ENCODE measurements at places on chromosomes 16 and 17. TPM values are rescaled to one million over a fixed set of nuclear protein-coding genes. Genes with fewer than 3 reads are reported as not detected.
A peak's percentile ranks its signal among the peaks of the same experiment; 100 is the strongest.

DNA sequence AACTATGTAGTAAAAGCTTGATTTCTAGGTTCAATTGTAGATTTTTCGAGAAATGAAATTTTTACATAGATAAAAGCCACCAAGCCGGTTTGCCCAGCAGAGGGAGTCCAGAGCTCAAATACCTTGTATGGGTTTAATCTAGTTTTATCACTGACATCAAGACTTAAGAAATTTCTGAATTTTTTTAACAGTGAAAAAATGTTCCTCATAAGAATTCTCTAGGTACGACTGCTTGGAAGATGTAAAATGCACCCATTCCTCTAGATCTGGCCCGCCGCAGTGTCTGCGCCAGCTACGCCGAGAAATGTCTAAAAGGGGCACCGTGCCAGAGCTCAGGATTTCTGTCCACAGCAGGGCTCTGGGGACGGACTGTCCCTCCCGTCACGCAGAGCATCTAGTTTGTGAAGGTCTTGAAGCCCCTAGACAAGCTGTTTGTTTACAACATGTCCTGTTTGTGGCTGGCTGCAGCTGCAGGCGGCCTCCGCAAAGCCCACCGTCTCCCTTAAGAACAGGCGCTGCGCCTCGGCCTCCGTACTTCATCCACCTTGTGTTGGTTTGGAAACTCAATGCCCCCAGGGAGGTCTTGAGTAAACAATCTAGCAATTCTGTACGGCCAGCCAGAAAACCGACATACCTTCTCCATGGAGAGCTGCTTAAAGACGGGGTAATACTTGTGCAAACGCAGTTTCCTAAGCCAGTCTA is 24.8 kb downstream of the MAP1LC3B start:
- DNase-seq = peak; percentile 55

DNA sequence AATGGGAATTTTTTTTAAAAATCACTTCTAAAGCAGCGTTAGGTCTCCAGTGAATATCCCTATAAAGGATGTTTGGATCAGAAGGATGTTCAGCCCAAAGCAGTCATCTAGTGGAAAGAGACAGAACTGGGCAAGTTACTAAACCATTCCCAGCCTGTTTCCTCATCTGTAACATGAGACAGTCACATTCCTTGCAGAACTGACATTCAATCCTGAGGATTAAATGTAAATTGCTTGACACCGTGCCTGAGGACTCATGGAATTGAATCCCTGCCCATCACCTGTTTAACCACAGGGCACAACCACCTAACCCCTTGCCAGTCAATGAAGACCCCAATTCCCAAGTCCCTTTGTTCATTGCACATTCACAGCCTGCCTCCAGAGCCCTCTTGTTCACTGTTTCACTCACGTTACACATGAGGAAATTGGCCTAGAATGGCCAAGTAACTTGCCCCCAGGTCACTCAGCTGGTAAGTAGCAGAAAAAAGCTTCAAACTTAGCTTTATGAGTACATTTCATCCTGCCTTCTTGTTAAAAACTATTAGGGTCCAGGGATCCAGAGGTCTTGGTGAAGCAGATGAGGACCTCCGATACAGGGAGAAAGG is 1.4 kb downstream of the CMTM2 start:
- no peak for DNase-seq

DNA sequence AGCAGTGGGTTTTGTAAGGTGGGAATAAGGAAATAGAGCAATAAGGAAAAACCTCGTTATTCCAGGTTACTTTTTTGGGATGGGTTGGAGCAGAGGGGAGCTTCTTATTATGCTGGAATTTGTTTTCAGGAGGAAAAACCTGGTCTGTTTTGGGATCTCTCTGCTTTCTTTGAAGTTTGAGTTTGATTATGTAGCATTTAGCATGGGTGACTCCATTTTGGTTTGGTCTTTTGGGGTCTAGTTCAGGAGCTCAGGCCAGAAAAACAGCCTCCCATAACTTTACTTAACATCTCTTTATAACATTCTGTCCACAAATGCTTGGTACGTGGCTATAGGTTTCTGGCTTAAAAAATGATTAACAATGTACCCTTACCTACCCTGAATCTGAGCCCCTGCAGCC is 8.5 kb upstream of the ZG16 start:
- no peak for DNase-seq

GRCh38 chr16:2223942-2224486 is 623 bp downstream of the E4F1 start:
- DNase-seq = peak; percentile 61

DNA sequence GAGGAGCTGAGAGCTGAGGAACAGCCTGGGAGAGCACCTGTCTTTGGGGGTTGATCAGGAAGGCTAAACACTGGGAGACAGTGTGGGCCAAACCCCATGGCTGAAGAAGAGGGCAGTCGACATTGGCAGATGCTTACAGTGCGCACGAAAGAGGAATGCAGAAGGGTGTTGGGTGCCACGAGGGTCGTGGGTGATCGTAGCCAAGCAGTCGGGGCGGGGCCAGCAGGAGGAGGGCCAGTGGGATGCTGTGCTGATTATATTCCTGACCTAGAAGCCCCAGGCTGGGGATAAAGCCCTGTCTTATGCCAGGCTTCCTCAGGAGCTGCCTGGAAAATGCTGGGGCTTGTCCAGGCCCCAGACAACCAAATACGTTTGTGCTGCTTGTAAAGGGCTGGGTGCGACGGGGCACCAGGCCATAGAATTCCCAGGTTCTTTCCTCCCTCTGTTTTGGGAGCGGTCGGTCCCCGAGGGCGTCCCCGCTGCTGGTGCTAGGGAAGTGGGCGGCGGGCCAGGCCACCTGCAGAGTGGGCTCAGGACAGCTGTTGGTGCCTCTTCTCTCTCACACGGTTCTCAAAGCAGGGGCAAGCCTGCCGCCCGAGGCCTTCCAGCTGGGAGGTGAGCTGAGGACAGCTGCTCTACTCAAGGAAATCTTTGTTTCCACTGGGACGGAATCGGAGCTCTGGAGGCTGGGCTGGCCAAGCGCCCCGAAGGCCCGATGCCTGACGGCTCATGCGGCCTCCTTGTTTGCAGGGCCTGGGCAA is 10.0 kb downstream of the C1QTNF1 start:
- no peak for DNase-seq

DNA sequence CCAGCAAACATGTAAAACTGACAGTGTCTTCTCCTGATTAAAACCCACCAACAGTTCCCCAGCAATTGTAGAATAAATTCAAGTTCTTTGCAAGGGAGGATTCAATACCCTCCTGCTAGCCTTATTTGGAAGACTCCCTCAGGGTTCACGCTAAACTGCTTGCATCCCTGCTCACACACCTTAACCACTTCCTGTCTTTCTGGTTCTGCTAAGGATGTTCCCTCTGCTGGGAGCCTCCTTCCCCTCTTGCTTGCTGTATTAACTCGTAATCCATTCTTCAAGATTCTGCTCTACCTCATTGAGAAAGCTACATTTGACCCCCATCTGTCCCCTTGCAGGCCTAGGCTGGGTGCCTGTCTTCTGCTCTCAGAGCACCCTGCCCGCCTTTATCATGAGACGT is 2.3 kb upstream of the SHISA6 start:
- no peak for DNase-seq

GRCh38 chr16:59591480-59591879 is 857.4 kb upstream of the GOT2 start:
- no peak for DNase-seq

DNA sequence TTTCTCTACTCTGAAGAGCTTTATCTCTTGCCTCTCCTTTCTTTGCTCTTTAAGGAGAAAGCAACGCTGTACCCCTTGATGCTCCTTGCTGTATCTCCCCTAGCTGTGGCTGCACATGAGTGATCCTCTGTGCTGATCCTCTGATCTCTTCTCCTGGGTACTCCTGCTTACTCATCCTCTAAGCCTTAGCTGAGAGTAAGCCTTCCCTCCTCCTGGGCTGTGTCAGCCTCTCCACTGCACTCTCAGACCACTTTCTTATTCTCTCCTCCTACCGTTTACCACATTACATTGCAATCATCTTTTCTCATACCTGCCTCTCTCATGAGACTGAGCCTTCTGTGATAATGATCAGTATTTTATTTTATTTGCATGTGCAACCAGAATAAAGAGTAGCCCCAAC is 25.1 kb downstream of the SOX9 start:
- no peak for DNase-seq

CNGB1 gene
- total RNA-seq = not detected

ITGB4 gene
- 224 TPM for total RNA-seq

SLC5A10 gene
- total RNA-seq = not detected

Measured in HT-29 (cell line).